Urothelium cell line (cell line): ENCODE measurements at places on chromosomes 12 and 14.

DNA sequence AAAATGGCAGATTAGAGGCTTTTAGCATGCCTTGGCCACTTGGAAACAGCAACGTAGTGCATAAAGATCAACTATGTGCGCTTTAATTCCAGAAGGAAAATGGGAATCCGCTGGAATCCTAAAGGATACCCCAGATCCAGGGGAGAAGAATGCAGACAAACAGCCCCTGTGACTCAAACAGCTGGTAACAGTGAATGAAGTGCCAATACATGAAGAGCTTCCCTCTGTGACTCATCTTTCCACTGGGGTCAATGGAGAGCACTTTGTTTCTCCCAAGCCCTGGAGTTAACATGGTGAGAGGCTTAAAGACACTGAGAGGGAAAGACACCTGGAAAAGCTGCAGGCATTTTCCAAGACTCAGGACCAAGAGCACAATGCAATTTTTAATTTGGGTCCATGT lies 263.1 kb downstream of the CEP128 start:
- DNase-seq = no peak

GRCh38 chr12:31578632-31579031 lies 12.3 kb downstream of the DENND5B start:
- DNase-seq = no peak

- no peak for DNase-seq
Measured at GRCh38 chr12:88985631-88986030, 366.7 kb downstream of the DUSP6 start.

DNA sequence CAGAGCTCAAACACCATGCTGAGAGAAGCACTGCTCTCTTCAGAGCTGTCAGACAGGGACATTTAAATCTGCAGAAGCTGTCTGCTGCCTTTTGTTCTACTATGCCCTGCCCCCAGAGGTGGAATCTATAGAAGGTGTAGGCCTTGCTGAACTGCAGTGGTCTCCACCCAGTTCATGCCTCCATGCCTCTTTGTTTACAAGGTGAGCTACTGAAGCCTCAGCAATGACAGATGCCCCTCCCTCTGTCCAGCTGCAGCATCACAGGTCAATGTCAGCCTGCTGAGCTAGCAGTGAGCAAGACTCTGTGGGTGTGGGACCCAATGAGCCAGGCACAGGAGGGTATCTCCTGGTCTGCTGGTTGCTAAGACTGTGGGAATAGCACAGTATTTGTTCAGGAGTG lies 25.4 kb upstream of the CCDC198 start:
- DNase-seq = no peak

GRCh38 chr12:54215989-54216796 lies 27.4 kb upstream of the SMUG1 start:
- no peak for DNase-seq

DNA sequence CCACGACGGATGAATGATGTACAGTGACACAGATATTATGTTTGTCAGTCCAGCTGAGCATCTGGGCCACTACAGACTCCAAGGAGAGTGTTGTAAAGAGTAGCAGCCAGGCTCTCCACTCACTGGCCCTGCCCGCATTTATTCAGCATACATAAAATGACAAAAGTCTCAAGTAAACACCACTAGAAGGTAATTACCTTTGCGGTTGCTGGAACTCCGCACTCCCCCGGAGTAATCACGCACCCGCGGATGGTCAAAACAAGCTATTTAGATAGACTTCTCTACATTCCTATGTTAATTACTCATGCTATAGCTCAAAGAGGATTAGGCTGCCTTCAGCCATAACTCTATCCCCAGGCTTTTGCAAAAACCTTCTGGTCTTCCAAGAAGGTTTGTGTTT lies 18.8 kb upstream of the STRAP start:
- no peak for DNase-seq

DNA sequence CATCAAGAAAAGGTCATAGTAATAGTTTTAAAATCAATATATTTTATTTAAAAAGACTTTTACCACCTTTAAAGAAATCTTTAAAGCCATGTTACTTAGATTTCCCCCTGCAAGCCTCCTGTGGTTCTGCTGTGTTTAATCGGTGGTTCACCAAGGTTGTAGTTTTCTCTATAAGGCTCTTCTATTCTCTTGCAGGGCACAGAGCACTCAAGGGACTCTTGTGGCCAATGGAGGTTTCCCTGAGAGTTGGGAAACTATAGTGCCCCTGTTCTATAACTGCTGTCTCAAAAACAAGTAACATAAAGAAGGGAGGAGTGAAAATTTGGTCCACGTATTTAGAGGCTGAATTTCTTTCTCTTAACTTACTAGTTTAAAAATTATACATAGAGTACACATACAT lies 25.0 kb downstream of the DACT1 start:
- DNase-seq = no peak

DNA sequence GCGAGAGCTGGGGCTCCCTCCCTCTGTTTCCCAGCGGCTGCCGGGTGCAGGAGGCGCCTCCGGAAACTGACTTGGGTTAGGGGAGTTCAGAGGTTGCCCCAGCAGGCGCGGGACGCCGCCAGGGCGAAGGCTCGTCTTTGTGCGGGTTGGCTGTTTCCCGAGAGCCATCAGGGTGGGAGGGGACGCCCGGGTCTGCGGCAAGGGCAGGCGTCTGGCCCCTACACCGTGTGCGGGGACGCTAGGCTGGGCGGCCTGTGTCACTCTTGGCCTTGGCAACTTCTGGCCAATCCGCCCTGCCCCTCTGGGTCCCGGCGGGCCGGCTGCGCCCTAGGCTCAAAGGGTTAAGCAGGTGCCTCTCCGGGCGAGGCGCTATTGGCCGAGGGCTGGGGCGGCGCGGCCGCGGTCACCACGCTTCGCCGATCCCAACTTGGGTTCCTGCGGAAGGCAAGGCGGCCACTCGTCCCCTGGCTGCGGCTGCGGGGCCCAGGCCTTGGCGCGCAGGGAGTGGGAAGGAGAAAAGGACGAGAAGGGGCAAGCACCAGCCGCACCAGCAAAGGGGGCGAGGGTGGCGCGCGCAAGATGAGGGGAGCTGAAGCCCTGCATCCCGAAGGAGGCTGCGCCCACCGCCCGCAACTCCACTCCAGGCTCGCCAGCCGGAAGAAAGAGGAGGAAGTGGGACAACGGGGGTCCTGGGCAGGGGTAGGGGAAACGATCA lies 5.6 kb upstream of the NPAS3 start:
- DNase-seq = no peak
